CD4-positive, alpha-beta T cell treated with Interleukin-12 subunit alpha and Interleukin-12 subunit beta, for 1 hour (primary cell): ENCODE measurements at places on chromosomes 16 and 17.

GRCh38 chr16:22848451-22848850, 34.5 kb downstream of the HS3ST2 start:
- DNase-seq = no peak

GRCh38 chr17:80236911-80237310, 16.7 kb downstream of the SLC26A11 start:
- DNase-seq = no peak

- no peak for DNase-seq
Measured at GRCh38 chr16:5064915-5065314, 841 bp downstream of the C16orf89 start.

DNA sequence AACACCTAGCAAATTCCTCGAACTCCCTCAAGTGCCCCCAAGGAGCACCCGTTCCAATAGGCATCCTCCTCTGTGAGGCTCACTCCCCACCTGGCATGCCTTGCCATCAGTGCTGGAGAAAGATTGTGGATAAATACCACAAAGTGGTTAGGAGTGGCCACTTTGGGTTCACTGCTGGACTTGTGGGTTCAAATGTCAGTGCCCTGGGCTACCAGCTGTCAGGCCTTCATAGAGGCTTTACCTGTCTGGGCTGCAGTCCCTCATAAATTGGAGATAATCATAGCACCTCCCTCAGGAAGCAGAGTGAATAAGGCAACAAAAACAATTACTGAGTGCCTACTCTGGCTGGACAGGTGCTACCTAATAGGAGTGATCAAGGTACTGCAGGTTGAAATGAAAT, 1.5 kb upstream of the SYT17 start:
- no peak for DNase-seq

GRCh38 chr16:63312346-63312745, 1276.1 kb upstream of the CDH8 start:
- DNase-seq = no peak

DNA sequence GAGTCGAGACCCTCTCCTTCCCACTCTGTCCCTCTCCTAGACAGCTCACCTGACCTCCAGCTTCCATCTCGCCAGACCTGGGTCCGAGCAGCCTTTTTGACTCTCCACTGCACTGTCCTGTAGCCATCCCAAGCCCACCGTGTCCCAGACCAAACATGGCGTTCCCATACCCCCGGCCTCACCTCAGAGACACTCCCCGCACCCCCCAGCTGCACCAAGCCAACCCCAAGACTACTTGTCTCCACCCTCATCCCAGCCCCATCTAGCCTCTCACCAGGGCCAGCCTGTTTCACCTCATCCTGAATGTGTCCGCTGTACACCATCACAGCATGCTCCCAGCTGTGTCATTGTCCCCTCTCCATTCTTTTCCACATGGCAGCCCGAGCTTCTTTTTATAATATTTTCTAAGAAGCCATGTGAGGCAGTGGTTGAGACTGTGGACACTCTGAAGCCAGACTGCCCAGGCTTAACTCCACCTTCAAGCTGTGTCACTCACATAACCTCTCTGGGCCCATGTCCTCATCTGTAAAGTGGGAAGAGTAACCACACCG, 1.5 kb downstream of the MYO15A start:
- no peak for DNase-seq

- no peak for DNase-seq
Measured at GRCh38 chr17:40417258-40417608, 463 bp downstream of the TOP2A start.

GRCh38 chr17:71516149-71516548, 604.7 kb upstream of the SOX9 start:
- no peak for DNase-seq
